ENCODE measurements at places on chromosomes 6 and 20.

DNA sequence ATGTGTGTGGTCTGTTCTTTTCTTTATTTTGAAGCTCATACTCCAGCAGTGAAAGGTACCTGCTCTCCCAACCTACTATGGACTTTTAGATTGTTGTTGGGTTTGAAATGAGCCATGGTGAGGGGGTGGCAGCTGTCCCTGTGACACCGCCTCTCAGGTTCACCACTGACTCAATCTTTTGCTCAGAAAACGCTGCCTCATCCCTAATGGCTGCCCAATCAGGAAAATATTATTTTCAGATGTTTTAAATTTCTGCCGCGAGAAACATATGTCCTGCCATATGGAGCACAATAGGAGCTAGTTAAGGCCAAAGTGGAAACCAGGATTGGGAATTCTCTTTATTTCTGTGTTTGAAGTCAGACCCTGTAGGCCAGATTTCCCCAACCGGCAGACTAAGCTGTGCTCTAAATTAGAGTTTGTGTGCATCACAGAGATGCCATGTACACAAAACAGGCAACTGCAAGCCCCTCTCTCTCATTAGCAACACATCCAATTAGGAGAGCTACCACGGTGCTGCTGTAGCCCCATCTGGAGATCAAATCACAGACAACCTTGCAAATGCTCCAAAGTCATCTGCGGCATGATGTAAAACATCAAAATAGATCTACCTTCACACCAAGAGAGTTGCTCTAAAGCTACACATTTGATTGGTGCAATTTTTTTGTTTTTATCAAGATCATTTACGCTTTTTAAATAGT lies 144.1 kb upstream of the BACH2 start:
- DNase-seq = no peak

DNA sequence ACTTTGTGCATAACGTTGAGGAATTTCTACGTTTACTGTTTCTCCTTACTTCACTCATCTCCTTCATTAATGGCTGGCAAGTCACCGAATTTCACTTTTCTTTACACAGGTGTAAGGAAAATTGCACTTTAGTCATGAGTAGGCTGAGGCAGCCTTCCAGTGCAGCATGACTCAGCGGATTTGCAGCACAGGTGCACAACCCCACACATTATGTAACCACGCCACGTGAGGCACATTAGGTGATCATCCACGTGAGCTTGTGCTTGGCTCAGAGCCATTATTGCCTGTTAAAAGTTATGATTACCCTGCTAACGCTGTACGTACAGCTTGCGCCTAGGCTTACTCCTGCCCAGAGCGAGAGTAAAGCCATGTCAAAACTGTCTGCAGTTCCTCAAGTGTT lies 158.8 kb downstream of the NKAIN2 start:
- no peak for DNase-seq

GRCh38 chr6:37127961-37128862 lies 41.7 kb upstream of the PIM1 start:
- peak; percentile 50 for DNase-seq

- no peak for DNase-seq
These were observed 221.3 kb downstream of the DLL1 start for GRCh38 chr6:170069611-170070010.

- DNase-seq = no peak
These were observed 34.6 kb upstream of the LAMA2 start for GRCh38 chr6:128848212-128848935.

GRCh38 chr6:2725999-2726567 lies 24.6 kb downstream of the MYLK4 start:
- peak; percentile 45 for DNase-seq

- DNase-seq = no peak
These were observed 111.2 kb upstream of the SLC35B3 start for GRCh38 chr6:8546496-8546895.

DNA sequence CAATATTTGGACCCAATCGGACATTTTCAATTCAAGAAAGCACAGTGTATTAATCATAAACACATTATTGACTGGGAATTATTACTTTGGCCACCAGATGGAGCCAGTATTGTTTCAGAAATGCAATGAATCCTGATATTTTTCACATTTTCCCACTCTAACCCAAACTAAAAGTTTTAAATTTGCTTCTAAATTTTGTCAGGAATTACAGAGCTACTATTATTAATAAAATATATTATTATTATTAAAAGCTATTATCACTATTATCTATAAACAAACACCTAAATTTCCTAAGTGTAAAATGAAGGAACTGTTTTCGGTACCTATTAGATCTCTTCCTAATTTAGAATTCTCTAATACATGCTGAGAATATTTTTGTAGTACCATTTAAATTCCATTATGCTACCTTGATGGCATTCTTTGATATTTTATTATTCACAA lies 245.3 kb downstream of the OGFRL1 start:
- no peak for DNase-seq

DNA sequence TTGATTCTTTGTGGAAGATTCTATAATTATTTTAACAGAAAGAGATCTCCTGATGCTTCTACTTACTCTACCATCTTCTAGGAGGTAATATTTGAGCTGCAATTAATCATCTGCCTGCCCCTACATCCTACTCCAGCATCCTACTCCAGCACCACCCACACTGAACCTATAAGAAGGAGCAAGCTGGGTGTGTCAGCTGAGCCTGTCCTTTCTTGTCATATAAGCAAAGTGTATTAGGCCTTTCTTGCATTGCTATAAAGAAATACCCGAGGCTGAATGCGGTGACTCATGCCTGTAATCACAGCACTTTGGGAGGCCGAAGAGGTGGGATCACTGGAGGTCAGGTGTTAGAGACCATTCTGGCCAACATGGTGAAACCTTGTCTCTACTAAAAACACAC lies 84.2 kb upstream of the ARG1 start:
- DNase-seq = no peak

- DNase-seq = no peak
These were observed 39.5 kb downstream of the NCR2 start for GRCh38 chr6:41374618-41375590.

DNA sequence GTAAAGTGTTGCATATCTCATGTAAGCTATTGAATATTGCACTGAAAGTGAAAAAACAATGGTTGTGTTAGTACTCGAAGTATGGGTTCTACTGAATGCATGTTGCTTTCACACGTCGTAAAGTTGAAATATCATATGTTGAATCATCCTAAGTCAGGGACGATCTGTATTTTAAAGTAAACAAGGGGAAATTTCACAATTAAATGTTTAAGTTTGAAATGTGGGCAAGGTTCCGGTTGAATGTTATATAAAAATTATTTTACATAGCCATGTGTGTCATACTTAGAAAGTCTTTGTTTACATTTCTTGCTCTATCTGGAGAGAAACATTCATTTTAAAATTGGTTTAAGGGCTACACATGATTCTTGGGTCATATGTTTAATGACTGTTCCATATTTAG lies 76.8 kb downstream of the AKAP7 start:
- no peak for DNase-seq

GRCh38 chr6:13328875-13329183 lies 492 bp upstream of the TBC1D7 start:
- no peak for DNase-seq

- DNase-seq = no peak
These were observed 99.9 kb downstream of the PRND start for GRCh38 chr20:4821590-4821989.

- DNase-seq = no peak
These were observed 55.4 kb upstream of the GATA5 start for GRCh38 chr20:62531046-62531838.

- DNase-seq = no peak
These were observed 1.2 kb downstream of the FOXA2 start for GRCh38 chr20:22582964-22583772.

DNA sequence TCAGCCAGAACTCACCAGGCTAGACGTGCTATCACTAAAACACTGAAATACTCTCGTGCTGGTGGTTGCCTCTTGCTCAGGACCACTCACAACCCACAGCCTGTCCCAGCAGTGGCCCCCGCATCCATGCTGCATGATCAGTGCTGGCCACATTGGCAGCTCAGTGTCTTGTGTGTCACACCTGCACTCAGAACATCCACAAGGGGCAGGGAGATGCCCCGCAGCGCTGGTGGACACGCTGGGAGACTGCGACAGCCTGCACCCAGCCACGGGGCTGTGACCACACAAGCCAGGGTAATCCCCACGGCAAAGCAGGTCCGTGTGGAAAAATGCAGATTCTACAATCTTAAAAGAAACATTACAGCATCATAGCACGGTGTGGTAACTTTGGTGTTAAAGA lies 23.9 kb upstream of the APMAP start:
- DNase-seq = peak; percentile 12

DNA sequence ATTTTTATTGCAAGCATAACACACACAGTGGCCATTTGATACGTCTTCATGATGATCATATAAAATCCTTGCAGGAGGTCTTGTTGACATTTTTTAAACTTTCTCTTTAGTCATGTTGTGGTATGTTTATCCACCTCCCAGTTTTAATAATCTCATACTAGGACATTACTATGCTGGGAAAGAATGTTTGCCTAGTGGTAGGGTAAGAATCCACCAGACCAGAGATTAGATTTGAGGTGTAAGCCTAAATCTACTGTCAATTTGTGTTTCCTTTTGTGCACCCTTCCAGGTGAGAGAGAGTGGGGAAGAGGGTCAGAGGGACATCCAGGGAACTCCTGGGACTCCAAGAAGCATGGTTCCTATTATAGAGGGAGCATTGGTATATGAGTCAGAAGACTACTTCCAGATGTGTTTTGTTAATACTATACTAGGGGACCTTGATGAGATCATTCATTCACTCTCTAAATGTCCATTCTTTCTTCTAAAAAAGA lies 298.3 kb upstream of the SASH1 start:
- no peak for DNase-seq

DNA sequence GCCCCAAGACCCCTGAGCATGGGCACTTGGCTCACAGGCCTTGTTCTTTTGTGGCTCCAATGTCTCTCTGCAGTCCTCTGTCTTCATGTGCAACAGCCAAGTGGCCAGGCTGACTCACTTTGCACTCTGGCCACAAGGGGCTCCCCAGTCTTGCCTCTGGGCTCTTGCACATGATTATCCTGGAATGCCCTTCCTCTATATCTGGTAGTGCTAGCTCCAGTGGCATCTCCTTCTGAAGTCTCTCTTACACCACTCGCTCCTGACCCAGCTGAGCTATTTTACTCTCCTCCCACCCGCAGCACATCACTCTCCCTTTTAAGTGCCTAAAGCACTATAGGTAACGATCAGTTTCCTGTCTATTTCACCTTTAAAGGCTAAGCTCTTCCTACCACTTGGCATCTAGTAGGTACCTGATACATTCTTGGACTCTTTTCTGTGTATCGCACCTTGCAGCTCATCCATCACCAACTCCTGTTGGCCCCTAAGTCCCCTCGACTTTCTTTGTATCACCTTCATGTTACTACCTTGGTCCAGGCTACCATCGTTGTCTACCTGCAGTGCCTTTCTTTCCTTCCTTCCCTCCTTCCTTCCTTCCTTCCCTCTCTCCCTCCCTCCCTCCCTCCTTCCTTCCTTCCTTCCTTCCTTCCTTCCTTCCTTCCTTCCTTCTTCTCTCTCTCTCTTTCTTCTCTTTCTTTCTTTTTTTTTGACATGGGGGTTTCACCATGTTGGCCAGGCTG lies 211.9 kb upstream of the RNF24 start:
- no peak for DNase-seq

DNA sequence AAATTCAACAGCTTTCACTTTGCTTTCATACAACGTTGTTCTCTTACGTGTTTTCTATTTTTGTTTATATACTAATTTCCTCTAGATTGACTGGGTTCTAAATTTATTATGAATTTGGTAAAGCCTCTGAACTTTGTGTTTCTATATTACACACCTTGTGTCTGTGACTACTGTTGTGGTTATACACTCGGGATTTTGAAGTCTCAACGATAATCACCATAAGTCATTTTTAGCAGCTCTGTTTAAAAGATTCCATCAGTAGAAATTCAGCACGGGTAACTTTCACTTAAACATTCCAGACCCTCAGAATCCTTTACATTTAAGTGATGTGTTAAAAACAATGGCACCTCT lies 31.8 kb upstream of the HBS1L start:
- no peak for DNase-seq

DNA sequence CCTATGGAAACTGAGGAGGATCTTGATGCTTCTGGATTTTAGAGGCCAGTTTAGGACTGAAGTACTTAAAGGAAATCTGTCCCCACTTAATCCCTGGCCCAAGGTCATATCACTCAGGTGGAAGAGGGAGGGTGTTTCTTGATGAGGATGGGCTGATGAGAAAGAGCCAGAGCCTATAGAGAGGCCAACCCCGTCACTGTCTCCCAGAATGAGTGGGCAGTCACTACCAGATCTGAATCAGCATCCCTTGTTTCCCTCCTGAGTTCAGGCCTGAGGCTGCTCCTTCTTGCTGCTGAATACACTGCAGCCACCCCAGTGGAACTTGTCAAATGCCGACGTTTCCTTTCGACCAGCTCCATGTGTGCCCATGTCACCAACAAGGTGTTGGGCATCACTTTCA lies 14.8 kb downstream of the ARMC12 start:
- no peak for DNase-seq
